ENCODE measurements at places on chromosomes 5 and 9. TPM values are rescaled to one million over a fixed set of nuclear protein-coding genes. Genes with fewer than 3 reads are reported as not detected.

The SLC6A18 gene
- total RNA-seq, result not detected

The CDH12 gene
- not detected for total RNA-seq

The C1QTNF3 gene
- total RNA-seq, result 8.5 TPM

The COX7C gene
- 401 TPM for total RNA-seq

The MYMK gene
- total RNA-seq, result not detected

The ACSL6 gene
- total RNA-seq, result 18.0 TPM

The OBP2B gene
- not detected for total RNA-seq

The NEUROG1 gene
- not detected for total RNA-seq

The HTR4 gene
- total RNA-seq, result not detected

The NRG2 gene
- total RNA-seq, result not detected

The GTF2H2C gene
- total RNA-seq, result 41.6 TPM

The SPATA31D4 gene
- not detected for total RNA-seq

The SPINK13 gene
- total RNA-seq, result not detected

The STRBP gene
- total RNA-seq, result 11.1 TPM

The NOTCH1 gene
- 37.5 TPM for total RNA-seq

The SUSD3 gene
- total RNA-seq, result 47.2 TPM

The ABO gene
- 2.1 TPM for total RNA-seq

The SLCO6A1 gene
- total RNA-seq, result not detected

The DMAC1 gene
- 19.3 TPM for total RNA-seq

The ATP10B gene
- total RNA-seq, result not detected

The PRRX2 gene
- total RNA-seq, result not detected

The CYLC2 gene
- not detected for total RNA-seq

The PTPRD gene
- total RNA-seq, result not detected

The NUTM2F gene
- total RNA-seq, result not detected

The CMBL gene
- total RNA-seq, result 0.22 TPM

The PDZD2 gene
- total RNA-seq, result 3.0 TPM

The STKLD1 gene
- 0.72 TPM for total RNA-seq

The SLC6A3 gene
- total RNA-seq, result not detected

The DBH gene
- total RNA-seq, result 0.18 TPM

The CDKN2B-AS1 gene
- 1.7 TPM for total RNA-seq

The PCDHA6 gene
- not detected for total RNA-seq

The F12 gene
- total RNA-seq, result 1.1 TPM

The CCDC183 gene
- total RNA-seq, result 2.2 TPM

The PCDH12 gene
- 0.15 TPM for total RNA-seq

The RLN1 gene
- 0.37 TPM for total RNA-seq

The TRIO gene
- total RNA-seq, result 19.5 TPM

The CREB3 gene
- 16.5 TPM for total RNA-seq

The CFAP90 gene
- not detected for total RNA-seq

The GCNT1 gene
- 6.4 TPM for total RNA-seq
